IPS DF 6.9 (cell line): ENCODE measurements at places on chromosomes 1 and 21.

GRCh38 chr1:103461161-103462105 is 64.1 kb upstream of the RNPC3 start:
- DNase-seq: no peak
- H3K36me3 ChIP-seq: no peaks in the 10 kb centered on the region
- H3K27me3 ChIP-seq: no peaks in the 10 kb centered on the region
- no peak overlapping the region for H3K27ac ChIP-seq
- H3K4me3 ChIP-seq: no peak overlapping the region
- H3K4me1 ChIP-seq: peaks cover 3% of the 10 kb centered on the region; the same call in 1 of the 2 replicates

GRCh38 chr1:156516821-156517220 is 16.2 kb upstream of the MEF2D start:
- DNase-seq: no peak
- no peak overlapping the region for H3K27ac ChIP-seq
- no peaks in the 10 kb centered on the region for H3K36me3 ChIP-seq
- no peaks in the 10 kb centered on the region for H3K4me1 ChIP-seq
- no peak overlapping the region for H3K4me3 ChIP-seq
- H3K27me3 ChIP-seq: no peaks in the 10 kb centered on the region

DNA sequence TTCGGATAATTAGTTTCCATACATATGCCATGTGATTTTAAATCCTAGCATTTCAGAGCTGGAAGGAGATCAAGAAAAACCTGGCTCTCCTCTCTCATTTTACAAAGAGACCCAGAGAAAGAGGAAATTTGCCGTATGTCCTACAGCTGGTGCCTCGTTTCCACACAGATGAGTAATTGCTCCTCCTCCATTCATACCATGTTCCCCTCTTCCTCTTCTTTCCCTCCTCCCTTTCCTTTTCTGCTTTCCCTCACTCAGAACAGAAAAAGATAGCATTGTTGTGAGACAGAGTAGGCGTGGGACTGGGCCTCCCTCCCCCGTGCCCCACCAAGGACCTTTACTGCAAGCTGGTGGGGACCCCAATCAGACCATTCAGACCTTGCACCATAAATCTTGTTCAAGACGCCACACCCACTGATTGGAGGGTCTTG is 13.7 kb upstream of the SLC44A3 start:
- H3K4me3 ChIP-seq: no peak overlapping the region
- no peaks in the 10 kb centered on the region for H3K36me3 ChIP-seq
- DNase-seq: no peak
- no peak overlapping the region for H3K27ac ChIP-seq
- no peaks in the 10 kb centered on the region for H3K27me3 ChIP-seq

- no peak for DNase-seq
- H3K27ac ChIP-seq: no peak overlapping the region
- H3K27me3 ChIP-seq: no peaks in the 10 kb centered on the region
- H3K4me3 ChIP-seq: no peak overlapping the region
Observed at GRCh38 chr21:41622201-41622600, 114.2 kb upstream of the TMPRSS2 start.

- no peak overlapping the region for H3K27ac ChIP-seq
- no peaks in the 10 kb centered on the region for H3K36me3 ChIP-seq
- H3K4me3 ChIP-seq: no peak overlapping the region
Observed at GRCh38 chr1:199335496-199335895, 692.0 kb upstream of the NR5A2 start.

DNA sequence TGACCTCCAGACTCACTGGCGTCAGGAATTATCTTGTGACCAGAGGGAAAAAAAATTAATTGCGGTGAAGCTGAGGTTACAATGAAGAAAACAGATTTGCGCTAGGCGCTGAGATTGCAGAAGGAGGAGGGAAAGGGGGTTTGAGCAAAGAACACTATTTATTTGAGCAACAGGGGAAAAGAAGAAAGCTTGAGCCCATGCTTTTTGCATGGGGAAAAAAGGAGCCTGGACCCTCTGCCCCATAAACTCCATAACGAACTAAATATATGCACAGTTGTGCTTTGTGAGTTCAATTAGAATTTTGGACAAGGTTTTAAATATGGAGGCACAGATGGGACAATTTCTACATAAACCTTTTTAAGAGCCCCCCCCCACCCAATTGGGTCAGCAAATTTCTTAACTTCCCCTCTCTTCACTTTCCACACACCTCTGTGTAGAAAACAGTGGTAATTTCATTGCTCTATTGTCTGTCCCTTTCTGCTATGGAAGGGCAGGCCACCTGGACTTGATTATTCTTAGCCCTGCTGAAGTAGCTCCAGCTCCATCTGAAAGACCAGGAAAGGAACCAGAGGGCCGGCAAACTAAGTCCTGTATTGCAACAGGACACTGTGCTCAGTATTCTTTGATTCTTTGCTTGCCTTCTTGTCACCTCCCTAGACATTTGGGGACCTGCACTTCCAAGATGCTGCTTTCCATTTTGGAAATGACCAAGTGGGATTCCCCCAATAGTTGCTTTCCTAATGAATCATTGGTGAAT is 862 bp upstream of the ID3 start:
- no peak overlapping the region for H3K27ac ChIP-seq
- H3K4me3 ChIP-seq: peak overlapping the region; percentile 40; the same call in 1 of the 2 replicates
- H3K27me3 ChIP-seq: no peaks in the 10 kb centered on the region
- no peak for DNase-seq

DNA sequence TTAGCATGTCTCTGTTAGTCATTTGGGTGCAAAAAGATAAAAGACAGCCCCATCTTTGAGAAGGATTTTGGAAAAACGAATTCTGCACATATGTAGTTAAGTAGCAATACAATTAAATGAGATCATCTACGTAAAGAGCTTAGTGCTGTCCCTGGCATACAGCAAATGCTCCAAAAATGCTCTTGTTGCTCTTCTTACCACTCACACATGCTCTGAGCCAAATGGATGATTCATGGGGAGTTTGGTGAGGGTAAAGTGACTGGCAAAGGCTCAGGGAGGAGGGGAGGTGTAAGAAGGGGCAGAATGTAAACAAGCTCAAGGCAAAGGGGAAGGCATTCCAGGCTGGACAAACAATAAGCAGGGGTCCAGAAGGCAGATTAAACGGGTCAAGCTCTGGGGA is 191.9 kb downstream of the AK5 start:
- no peaks in the 10 kb centered on the region for H3K4me1 ChIP-seq
- no peaks in the 10 kb centered on the region for H3K36me3 ChIP-seq
- H3K27me3 ChIP-seq: no peaks in the 10 kb centered on the region
- no peak overlapping the region for H3K4me3 ChIP-seq
- DNase-seq: no peak

GRCh38 chr1:20047096-20047495 is 22.9 kb upstream of the PLA2G5 start:
- no peaks in the 10 kb centered on the region for H3K4me1 ChIP-seq
- no peaks in the 10 kb centered on the region for H3K36me3 ChIP-seq
- H3K4me3 ChIP-seq: no peak overlapping the region
- H3K27me3 ChIP-seq: no peaks in the 10 kb centered on the region

GRCh38 chr1:46675549-46676314 is 4.1 kb downstream of the TEX38 start:
- no peak overlapping the region for H3K27ac ChIP-seq
- peaks cover 2% of the 10 kb centered on the region; the same call in 1 of the 2 replicates for H3K4me1 ChIP-seq
- DNase-seq: no peak
- H3K36me3 ChIP-seq: peaks cover 3% of the 10 kb centered on the region; the same call in 1 of the 2 replicates
- H3K27me3 ChIP-seq: no peaks in the 10 kb centered on the region

- H3K27me3 ChIP-seq: no peaks in the 10 kb centered on the region
- H3K4me3 ChIP-seq: no peak overlapping the region
- H3K4me1 ChIP-seq: peaks cover 2% of the 10 kb centered on the region
Observed at GRCh38 chr21:42732033-42732410, 78.6 kb downstream of the PDE9A start.

GRCh38 chr21:18840239-18840638 is 436.7 kb upstream of the TMPRSS15 start:
- H3K27ac ChIP-seq: no peak overlapping the region
- H3K4me1 ChIP-seq: no peaks in the 10 kb centered on the region
- H3K4me3 ChIP-seq: no peak overlapping the region
- H3K36me3 ChIP-seq: no peaks in the 10 kb centered on the region
- DNase-seq: peak; percentile 25

DNA sequence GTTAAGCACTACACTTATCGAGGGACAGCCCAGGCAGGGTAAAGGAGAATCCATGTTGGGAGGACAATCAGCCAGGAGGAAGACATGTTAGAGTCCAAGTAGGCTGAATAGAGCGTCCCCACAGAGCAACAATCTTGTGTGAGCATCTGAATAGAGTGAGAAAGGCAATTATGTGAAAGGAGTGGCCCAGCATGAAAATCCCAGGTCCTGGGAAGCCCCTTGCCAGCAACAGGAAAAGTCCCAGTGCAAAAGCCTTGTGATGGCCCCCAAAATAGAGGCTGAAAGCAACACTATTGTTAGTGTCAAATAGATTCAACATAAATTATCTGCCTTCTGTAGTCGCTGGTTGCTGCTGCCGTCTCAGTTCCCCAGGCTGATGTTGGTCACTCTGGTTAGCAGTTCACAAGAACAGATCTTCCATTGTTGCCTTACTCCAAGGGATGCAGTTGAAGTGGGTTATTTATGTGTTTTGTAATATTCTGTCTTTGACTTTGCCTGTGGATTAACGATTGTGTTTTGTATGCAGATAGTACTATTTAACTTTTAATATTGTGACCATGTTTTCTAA is 12.1 kb upstream of the ABL2 start:
- DNase-seq: no peak
- H3K4me3 ChIP-seq: no peak overlapping the region
- H3K36me3 ChIP-seq: no peaks in the 10 kb centered on the region
- H3K27ac ChIP-seq: no peak overlapping the region
- no peaks in the 10 kb centered on the region for H3K4me1 ChIP-seq
- H3K27me3 ChIP-seq: no peaks in the 10 kb centered on the region

DNA sequence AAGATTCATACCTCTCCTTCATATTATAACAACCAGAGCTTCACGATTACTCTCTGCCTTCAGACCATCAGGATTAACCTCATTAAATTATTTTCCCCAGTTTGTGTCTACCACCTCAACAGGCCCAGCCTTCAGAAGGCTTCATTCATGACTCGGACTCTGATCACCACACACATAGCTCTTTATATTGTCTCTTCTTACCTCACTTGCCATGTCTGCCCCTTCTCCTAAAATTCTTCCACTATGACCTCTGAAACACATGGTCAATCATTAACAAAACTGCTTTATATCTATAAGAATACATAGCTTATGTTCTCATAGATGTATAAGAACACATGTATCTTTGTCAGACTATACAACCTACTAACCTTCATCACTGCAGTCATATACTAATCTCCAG is 79.8 kb downstream of the USP1 start:
- no peaks in the 10 kb centered on the region for H3K36me3 ChIP-seq
- no peaks in the 10 kb centered on the region for H3K4me1 ChIP-seq
- H3K27ac ChIP-seq: no peak overlapping the region
- H3K4me3 ChIP-seq: no peak overlapping the region
- H3K27me3 ChIP-seq: no peaks in the 10 kb centered on the region

GRCh38 chr1:218171302-218171893 is 113.7 kb upstream of the RRP15 start:
- 0 out of 2 replicates have a peak, but pooled peaks cover under 1% of the 10 kb centered on the region for H3K27me3 ChIP-seq
- H3K4me1 ChIP-seq: no peaks in the 10 kb centered on the region
- no peak for DNase-seq
- H3K4me3 ChIP-seq: no peak overlapping the region
- no peaks in the 10 kb centered on the region for H3K36me3 ChIP-seq

GRCh38 chr1:179781962-179782361 is 38.9 kb downstream of the FAM163A start:
- no peaks in the 10 kb centered on the region for H3K36me3 ChIP-seq
- H3K4me1 ChIP-seq: no peaks in the 10 kb centered on the region
- H3K27me3 ChIP-seq: no peaks in the 10 kb centered on the region
- no peak for DNase-seq
- no peak overlapping the region for H3K4me3 ChIP-seq

DNA sequence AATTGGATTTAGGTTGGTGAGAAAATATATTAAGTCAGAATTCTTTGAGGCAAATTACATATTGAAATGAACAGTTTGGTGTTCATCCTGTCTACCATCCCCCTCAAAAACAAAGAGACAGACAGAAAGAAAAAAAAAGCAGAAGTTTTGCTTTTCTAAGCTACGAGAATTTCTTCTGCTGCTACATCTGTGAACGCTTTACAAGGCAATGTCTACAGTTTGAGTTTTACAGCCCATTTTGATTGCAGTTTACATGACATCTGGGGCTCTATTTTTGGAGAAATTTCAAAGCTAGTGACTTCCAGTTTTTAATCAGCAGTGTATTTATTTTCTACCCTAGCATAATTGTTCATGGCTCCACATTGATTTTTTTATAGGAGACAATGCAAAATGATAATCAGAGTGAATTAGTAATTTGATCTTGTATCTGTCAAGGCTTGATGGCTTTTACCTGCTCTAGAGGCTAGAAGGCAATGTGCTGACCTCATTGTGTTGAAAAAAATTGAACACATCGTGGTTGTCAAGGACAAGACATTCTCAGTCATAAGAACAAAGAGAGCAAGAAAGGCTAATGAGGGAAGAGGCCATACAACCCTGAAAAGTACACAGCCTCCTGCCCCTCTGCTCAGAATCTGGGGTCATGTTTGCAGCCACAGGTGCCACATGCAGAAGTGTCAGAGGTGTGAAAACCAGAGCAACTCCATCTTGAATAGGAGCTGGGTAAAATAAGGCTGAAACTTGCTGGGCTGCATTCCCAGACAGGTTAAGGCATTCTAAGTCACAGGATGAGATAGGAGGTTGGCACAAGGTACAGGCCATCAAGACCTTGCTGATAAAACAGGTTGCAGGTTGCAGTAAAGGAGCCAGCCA is 201.0 kb upstream of the CAMK1G start:
- H3K4me3 ChIP-seq: no peak overlapping the region
- no peak for DNase-seq
- H3K36me3 ChIP-seq: no peaks in the 10 kb centered on the region
- peaks cover 2% of the 10 kb centered on the region; the same call in 1 of the 2 replicates for H3K4me1 ChIP-seq

- no peak overlapping the region for H3K27ac ChIP-seq
- no peaks in the 10 kb centered on the region for H3K27me3 ChIP-seq
- no peak overlapping the region for H3K4me3 ChIP-seq
- H3K36me3 ChIP-seq: no peaks in the 10 kb centered on the region
Observed at GRCh38 chr1:88701275-88701674, 17.2 kb downstream of the PKN2 start.

DNA sequence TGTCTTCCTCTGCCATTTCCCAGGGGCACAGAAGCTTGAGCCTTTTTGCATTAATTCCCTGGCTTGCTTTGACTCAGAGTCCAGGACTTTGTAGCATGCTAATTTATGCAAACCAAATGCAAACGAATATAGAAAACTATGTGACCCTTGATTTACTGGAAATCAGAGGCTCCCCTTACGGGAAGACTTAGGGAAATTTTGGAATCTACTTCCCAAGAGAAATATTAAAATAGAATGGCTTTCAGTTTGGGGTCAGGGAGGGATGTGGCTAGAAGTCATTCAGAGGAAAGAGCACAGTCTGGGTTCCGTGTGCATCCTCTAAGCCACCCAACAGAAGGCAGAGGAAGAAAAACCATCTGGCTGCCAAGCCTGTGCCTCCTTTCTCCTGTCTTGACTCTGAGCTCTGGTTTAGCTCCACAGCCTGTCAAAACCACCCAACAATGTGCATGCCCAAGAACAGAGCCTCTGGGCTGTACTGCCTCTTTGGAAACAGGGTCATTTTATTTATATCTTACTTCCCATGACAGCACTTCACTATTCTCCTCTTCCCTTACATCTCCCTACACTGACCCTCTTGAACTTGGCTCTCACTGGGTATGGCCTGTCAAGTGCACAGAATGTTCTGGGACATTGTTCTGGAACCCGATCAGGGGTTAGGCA is 30.1 kb downstream of the ATF3 start:
- no peaks in the 10 kb centered on the region for H3K36me3 ChIP-seq
- H3K27ac ChIP-seq: no peak overlapping the region
- no peaks in the 10 kb centered on the region for H3K4me1 ChIP-seq

- H3K27ac ChIP-seq: no peak overlapping the region
- H3K4me1 ChIP-seq: peaks cover 6% of the 10 kb centered on the region; the same call in 1 of the 2 replicates
- no peak overlapping the region for H3K4me3 ChIP-seq
- H3K36me3 ChIP-seq: no peaks in the 10 kb centered on the region
- no peaks in the 10 kb centered on the region for H3K27me3 ChIP-seq
- DNase-seq: no peak
Observed at GRCh38 chr21:41706263-41706639, 60.6 kb downstream of the RIPK4 start.
